ENCODE measurements at places on chromosomes 6 and 20. TPM values are rescaled to one million over a fixed set of nuclear protein-coding genes. Genes with fewer than 3 reads are reported as not detected.

UBE2J1 gene
- 25.0 TPM for total RNA-seq

DNA sequence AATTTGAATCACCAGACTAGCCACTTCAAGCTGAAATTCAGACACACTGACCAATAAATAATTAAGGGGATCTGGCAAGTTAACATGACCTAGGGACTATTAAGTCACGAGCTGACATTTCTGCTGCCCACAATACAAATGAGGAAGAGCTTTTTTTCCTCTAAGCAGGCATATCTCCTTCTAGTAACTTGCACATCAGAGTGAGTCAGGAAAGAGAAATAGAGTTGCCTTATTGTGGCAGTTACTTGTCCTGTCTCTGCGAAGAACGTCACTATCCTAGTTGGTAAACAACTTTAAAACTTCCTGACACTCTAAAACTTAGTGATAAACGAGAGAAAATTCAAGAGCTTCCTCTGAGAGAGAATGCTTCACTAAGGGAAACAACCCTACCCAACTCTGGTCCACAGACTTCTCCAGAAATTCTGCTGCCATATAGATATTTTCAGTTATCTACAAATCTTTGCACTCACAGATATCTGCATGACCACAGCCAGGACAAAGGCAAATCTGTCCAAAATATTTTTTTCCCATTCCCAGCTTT is 4.2 kb downstream of the PLA2G7 start:
- DNase-seq = no peak

GRCh38 chr6:168163096-168163731 is 84.2 kb upstream of the FRMD1 start:
- DNase-seq = no peak

DNA sequence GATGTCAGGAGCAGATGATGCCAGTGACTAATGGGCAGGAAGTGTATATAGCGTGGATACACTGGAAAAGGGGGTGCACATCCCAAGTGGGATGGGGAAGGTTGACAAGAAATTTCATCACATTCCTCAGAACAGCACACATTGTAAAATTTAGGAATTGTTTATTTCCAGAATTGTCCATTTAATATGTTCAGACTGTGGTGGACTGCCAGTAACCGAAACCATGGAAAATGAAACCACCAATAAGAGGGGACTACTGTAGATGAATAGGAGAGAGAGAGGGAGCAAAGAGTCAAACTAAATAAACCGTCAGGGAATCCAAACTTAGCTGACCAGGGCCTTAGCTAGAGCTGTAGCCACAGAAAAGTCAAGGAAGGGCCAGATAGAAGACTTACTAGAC is 164.4 kb upstream of the PRDM1 start:
- no peak for DNase-seq

DNA sequence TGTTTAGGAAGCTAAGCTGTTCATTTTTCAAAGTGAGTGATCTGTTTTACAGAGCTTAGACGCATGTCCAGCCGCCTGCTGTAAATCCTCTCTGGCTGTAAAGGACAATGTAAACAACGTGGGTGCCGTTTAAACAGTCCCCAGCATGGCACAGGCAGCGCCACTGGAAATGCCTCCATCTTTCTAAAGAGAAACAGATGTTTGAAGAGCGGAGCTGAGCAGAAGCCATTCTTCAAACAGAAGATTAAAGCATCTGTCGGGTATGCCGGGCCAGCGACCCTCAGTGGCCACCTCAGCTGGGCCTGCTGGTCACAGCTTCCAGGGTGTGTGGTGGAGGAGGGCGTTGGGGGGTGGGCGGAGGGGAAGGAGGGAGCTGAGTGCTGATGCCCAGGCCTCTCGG is 138.6 kb downstream of the ERMARD start:
- no peak for DNase-seq

DNA sequence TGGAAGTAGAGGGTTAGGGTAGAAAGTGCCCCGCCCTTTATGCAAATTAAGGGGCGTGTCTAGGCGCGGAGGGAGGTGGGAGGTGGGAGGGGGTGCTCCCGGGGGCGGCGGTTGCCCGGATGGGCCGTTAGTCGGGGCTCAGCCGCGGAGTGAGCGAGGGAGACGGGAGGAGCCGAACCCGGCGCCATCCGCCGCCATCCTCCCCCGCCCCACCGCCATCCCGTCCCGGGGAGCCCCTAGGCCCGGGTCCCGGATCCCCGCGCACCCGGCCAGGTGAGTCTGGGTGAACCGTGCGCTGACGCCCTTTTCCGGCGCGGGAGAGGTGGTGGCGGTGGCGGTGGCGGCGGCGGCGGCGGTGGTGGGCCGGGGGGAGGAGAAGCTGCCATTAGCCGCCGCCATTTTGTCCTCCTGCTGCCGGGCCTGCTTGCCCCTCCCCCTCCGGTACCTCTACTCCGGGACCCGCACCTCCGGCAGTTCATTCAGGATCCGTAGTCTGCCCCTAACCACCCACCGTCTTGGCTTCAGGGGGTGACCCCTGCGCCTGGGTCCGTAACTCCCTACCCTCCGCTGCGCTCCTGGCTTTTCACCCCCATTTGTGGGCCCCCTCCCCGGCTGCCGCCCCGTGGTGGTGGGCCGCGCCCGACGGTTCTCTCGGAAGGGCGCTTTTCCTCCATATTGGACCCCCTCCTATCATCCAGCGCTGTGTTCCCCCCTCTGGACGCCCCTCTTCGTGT is at the start of gene PRRC2A:
Gene PRRC2A, plus strand, starts transcription at position 130 of the 734 bp plus-strand sequence. CDS start 2,075 bp downstream, outside the sequence.
- DNase-seq = peak; percentile 56

Measured in skin of body (tissue), 3 donors.